ENCODE measurements at places on chromosomes 3 and 15.

GRCh38 chr15:89244574-89244903 is 760 bp downstream of the FANCI start:
- DNase-seq, result no peak

GRCh38 chr3:192489579-192489978 is 237.8 kb downstream of the FGF12 start:
- no peak for DNase-seq

GRCh38 chr15:57432141-57432741 is 55.9 kb downstream of the CGNL1 start:
- no peak for DNase-seq

GRCh38 chr15:74504418-74504817 is 36.6 kb upstream of the ARID3B start:
- no peak for DNase-seq

DNA sequence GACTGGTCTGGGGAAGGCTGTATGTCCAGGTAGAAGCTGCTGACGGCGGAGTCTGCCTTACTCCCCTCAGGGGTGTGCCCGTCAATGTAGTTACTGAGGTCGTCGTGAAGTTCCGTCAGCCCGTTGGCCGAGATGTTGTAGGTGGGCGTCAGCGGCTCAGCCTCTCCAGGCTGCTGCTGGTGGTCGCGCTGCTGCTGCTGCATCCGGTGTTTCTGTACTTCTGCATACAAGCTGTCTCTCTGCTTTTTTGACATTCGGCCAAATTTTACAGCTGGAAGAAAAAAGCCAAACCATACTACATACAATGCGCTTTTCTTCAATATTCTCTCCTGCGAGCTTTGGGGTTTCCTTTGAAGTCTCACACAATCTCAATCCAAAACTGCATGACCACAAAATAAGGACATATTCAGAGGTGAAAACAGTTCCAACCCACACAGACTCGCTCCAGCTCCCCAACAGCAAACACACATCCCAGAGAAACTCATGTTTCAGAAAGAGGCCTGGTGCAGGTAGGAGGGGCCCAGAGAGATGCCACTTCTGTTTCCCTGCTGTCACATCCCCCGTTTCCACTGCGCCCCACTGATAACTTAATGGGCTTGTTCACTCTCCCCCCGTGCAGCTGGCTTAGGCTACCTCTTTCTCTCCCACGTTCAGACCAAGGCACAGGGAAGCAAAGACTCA is 32.5 kb upstream of the ICE2 start:
- no peak for DNase-seq

GRCh38 chr15:100671858-100672543 is 69.6 kb downstream of the ASB7 start:
- no peak for DNase-seq

- DNase-seq, result no peak
Observed at GRCh38 chr3:1960506-1960905, 138.2 kb upstream of the CNTN4 start.

DNA sequence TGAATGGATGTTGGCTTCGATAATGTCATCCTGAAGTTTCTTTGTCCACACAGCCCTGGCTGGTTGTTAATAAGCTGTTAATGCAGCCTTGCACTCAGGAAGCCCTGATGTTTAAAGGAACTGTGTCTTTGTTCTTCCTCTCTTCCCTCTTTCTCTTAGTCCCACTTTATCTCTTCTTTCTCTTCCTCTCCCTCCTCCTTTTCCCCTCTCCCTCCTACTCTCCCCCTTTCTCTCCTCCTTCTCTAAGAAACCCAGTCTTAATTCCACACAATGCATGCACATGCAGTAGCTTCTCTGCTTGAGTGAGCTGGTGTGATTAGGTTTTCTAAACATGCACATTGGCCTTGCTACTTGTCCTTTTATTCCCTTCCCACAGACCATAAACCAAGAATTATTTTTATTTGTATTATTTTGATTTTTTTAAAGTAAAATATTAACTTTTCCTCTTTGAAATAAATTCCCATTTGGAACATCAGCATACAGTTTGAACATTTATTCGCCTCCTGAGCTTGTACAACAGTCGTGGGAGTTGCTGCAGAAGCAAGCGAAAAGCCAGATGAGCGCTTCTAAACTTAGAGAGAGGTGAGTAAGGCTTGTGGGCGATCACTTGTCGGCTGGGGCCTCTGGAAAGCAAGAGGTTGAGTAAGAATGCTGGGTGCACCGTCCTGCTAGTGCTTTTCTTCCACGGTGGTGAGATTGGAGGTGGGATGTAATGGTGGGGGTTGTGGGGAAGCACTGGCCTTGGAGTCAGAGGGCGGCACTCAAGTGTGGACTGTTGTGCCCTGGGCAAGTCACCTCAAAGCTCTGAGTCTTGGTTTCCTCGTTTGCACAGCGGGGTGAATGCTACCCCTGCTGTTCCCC is 7.2 kb downstream of the GHRL start:
- DNase-seq, result no peak

DNA sequence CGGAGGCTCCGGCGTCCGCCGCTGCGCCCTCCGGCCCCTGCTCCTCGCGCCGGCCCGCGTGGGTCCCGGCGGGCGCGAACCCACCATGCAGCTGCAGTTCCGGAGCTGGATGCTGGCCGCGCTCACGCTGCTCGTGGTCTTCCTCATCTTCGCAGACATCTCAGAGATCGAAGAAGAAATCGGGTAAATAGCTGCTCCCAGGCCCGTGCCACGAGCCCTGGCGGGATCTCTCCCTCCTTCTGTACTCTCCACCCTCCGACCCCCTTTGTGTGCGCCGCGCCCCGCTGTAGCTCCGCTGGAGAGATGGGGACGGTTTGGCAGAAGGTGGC is 263 bp downstream of the ST8SIA2 start:
- DNase-seq, result no peak

DNA sequence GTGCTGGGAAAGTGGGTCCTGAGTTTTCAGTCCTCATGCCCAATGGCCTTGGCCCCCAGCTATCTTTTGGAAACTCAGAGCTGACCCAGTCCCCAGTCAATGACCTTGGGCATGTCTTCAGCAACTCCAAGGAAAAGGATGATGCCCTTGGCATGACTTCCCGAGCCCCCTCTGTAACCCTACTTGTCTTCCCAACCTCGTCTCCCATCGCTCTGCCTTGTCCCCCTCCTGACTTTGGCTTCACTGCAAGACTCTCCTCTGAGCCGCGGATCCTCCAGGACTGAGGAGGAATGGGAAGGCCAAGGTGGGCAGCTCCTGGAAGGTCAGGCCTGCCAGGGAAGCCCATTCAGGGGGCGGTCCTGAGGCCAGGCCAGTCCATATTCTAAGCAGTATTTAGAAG is 73.5 kb upstream of the MEF2A start:
- no peak for DNase-seq

- no peak for DNase-seq
Observed at GRCh38 chr3:10760199-10760598, 55.8 kb upstream of the SLC6A11 start.

- DNase-seq, result no peak
Observed at GRCh38 chr15:81001152-81002008, 657 bp downstream of the TLNRD1 start.

GRCh38 chr3:171640520-171641412 is 169.5 kb downstream of the PLD1 start:
- DNase-seq, result no peak

- no peak for DNase-seq
Observed at GRCh38 chr3:81549831-81550230, 211.6 kb downstream of the GBE1 start.

- no peak for DNase-seq
Observed at GRCh38 chr15:48253172-48253571, 47.1 kb downstream of the SLC12A1 start.

- no peak for DNase-seq
Observed at GRCh38 chr3:78003090-78003489, 963.2 kb downstream of the ROBO2 start.

GRCh38 chr15:39787479-39787878 is 4.8 kb upstream of the FSIP1 start:
- DNase-seq, result no peak

- DNase-seq, result no peak
Observed at GRCh38 chr15:59345326-59345725, 27.3 kb downstream of the MYO1E start.

DNA sequence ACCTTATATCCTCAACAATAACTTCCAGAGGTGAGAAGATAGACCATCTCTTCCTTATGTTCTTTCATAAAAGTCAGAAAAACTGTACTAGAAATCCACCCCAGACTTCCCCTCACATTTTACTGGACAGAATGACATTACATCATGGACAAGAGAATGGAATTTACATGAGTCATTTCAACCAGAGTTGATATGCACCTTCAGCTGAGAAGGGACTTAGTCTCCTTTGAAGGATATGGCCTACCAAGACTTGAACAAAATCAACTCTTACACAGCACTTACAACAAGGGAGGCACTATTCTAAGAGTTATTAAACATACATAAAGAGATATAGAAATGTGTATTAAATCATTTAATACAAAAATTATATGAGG is 380.0 kb upstream of the DPH6 start:
- DNase-seq, result no peak

DNA sequence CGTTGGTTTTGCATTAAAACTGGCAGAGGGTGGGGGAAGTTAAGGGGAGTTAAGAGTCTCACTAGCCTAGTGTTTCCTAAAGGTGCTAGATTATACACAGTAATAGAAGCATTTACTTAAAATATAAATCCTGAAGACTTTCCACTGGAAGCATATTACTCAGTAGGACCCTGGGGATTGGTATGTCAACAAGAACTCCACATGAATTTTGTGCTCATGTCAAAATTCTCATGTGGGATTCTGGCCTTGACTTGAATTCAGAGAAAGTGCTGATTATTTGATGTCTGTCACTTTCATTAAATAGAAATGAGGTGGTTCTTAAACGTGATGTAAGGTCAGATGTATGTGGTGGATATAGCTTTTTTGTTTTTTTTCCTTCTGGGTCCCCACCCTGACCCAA is 997.2 kb downstream of the TUSC7 start:
- DNase-seq, result no peak

- no peak for DNase-seq
Observed at GRCh38 chr15:52071570-52071969, 41.0 kb downstream of the BCL2L10 start.

DNA sequence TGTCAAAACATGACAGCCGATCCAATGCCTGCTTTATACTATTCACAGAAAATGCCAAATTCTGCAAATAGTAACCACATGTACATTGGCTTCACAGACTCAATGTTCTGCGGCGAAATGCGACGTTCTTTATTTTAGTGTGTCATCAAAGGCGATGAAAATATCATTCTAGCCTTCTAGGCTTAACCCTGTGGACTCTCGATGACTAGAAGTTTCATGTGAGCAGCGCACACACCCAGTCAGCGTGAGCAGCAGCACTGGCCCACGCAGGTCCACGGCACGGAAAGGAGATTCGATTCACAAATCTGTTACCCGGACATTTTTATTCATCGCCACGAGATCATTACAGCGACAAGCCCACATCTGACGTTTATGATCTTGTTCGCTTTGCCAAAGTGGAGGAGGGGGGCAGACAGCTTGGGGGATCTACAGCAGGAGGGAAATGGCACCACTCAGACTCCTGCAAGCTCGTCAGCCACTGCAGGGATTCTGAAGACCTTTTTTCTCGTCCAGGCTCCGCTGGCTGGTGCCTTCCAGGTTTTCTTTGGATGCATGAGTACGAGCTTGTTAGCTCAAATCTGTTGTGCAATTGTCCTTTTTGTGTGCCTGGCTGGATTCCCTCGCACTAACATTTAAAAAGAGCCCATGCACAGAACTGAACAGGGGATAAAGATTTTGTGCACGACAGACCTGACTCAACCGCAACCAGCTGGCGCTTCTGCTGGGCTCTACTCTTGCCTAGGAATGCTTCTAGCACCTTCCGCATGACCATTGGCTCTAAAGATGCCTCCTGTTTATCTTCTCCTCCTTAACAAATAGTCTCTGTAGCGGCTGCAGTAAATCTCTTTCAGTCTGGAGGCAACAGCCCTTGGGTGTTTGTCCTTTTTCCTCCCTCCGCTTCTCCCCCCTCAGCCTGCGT is 938.4 kb downstream of the MCTP2 start:
- no peak for DNase-seq

- DNase-seq, result no peak
Observed at GRCh38 chr3:187943677-187944389, 198.6 kb upstream of the BCL6 start.

DNA sequence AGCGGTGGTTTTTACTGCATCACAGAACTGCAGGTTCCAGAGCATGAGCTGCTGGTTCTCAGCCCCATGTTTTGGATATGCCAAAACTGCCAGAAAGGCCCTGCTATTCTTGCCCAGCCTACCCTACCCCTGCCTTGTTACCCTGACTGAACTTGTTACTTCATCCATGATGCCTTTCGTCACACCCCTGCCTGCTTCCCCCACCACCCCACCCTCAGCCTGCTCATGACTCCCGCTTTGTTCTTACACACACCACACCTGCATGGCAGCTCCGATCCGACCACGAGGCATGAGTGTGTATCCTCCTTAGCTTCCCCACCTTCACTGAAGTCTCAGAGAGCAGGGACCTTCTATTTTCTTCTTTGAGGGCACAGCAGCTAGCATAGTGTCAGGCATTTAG is 5.1 kb upstream of the TM4SF1 start:
- no peak for DNase-seq

- DNase-seq, result no peak
Observed at GRCh38 chr3:115245438-115245837, 98.3 kb upstream of the ZBTB20 start.

- no peak for DNase-seq
Observed at GRCh38 chr15:95656595-95656994, 673.9 kb upstream of the NR2F2 start.

- no peak for DNase-seq
Observed at GRCh38 chr3:64120876-64121275, 97.6 kb upstream of the PSMD6 start.

GRCh38 chr3:184791171-184791570 is 20.8 kb upstream of the VPS8 start:
- DNase-seq, result no peak

GRCh38 chr15:92820236-92821021 is 79.7 kb upstream of the CHD2 start:
- DNase-seq, result peak; percentile 67

- DNase-seq, result no peak
Observed at GRCh38 chr3:64000453-64001055, 22.7 kb downstream of the PSMD6 start.

- no peak for DNase-seq
Observed at GRCh38 chr3:102189541-102189940, 245.3 kb upstream of the ZPLD1 start.

DNA sequence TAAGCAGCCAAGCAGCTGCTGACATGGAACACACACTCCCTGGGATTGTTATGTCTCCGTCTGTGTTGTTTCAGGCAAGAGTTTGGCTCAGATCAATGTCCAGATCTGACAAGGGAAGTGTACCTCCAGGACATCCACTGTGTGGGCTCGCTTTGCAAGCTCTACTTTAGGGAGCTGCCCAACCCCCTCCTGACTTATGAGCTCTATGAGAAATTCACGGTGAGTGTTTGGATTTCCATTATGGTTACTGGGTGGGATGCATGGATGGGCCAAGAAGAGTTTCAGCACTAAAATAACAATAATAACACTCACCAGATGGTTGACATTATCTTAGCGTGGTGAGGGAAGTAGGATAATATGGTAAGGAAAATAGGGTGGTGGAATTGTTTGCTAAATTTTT is 74.1 kb downstream of the ARHGAP31 start:
- DNase-seq, result no peak

DNA sequence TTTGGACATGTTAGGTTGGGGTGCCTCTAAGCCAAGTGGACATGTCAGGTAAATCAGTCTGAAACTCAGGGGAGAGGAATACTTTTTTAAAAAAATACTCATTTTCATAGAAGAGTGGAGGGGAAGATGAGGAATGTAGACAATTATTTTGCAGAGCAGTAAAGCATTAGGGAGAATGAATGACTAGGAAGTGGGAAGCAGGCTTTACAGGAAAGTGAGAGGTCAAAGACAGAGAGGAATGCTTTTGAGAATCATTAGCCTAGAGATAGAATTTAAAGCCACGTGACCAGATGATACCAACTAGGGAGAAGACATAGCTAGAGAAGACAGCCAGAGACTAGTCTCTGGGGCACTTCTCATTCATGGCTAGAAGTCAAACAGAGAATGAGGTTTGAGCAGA is 91.0 kb downstream of the RAD18 start:
- no peak for DNase-seq

All from KG1 (cell line).